Activated naive CD8-positive, alpha-beta T cell treated with anti-CD3 and anti-CD28 coated beads for 36 hours (primary cell): ENCODE measurements at places on chromosomes 3 and 15.
A peak's percentile ranks its signal among the peaks of the same experiment; 100 is the strongest.

- H3K4me3 ChIP-seq, result no peak overlapping the region
- no peaks in the 10 kb centered on the region for H3K36me3 ChIP-seq
- H3K27ac ChIP-seq, result no peak overlapping the region
- DNase-seq, result no peak
- peaks cover under 1% of the 10 kb centered on the region for H3K27me3 ChIP-seq
- no peaks in the 10 kb centered on the region for H3K4me1 ChIP-seq
Observed at GRCh38 chr15:60086681-60087429, 82.7 kb downstream of the FOXB1 start.

DNA sequence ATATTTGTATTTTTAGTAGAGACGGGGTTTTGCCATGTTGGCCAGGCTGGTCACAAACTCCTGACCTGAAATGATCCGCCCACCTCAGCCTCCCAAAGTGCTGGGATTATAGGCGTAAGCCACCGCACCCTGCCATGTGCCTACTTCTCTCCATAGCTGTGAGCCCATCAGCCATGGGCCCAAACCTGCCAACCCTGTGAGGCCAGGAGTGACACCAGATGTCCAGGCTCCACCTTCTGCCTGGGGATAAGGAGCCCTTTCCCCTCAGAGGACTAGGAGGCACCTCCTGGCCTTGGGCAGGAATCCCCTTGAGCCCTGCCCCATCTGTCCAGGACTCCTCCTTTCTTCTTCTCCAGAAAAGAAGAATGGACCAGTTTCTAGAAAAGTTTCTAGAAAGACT, 14.2 kb upstream of the RFT1 start:
- H3K4me3 ChIP-seq, result no peak overlapping the region
- no peaks in the 10 kb centered on the region for H3K27me3 ChIP-seq
- no peaks in the 10 kb centered on the region for H3K4me1 ChIP-seq
- DNase-seq, result no peak

GRCh38 chr15:89975482-89976245, 25.5 kb upstream of the ZNF710 start:
- H3K27ac ChIP-seq, result no peak overlapping the region
- no peaks in the 10 kb centered on the region for H3K27me3 ChIP-seq
- no peak overlapping the region for H3K4me3 ChIP-seq

- no peak overlapping the region for H3K4me3 ChIP-seq
- no peak for DNase-seq
- H3K27ac ChIP-seq, result no peak overlapping the region
- H3K4me1 ChIP-seq, result peaks cover 31% of the 10 kb centered on the region
Observed at GRCh38 chr3:11304175-11304574, 32.0 kb downstream of the ATG7 start.

GRCh38 chr15:62454567-62455172, 289.6 kb upstream of the C2CD4B start:
- no peaks in the 10 kb centered on the region for H3K36me3 ChIP-seq
- no peaks in the 10 kb centered on the region for H3K4me1 ChIP-seq
- no peaks in the 10 kb centered on the region for H3K27me3 ChIP-seq
- H3K27ac ChIP-seq, result no peak overlapping the region
- no peak for DNase-seq
- H3K4me3 ChIP-seq, result no peak overlapping the region

DNA sequence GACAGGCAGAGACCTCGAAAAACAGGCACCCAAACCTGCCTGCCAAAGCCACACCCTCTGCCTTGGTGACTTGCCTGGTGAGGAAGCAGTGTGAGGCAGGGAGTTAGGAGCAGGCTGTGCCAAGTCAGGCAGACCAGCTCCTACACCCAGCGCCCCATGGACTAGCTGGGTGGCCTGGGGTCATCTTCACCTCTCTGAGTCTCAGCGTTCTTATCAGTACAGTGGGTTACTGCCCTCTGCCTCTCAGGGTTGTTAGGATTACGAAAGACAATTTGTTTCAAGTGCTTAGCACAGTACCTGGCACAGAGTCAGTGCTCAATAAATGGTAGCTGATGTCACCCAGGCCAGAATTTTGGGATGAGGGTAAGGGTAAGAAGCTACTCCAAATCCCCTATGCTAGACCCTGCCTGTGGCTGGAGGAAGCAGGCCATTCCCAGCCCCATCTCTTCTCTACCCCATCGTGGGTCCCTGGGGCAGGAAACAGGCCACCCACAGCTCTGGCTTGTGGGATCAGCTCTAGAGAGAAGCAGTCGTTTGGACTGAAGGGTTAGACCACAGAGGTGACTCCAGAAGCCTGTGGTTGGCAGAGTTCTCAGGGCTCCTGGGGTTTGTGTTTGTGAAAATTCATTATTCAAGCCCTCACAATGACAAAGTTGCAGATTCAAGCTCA, 10.1 kb downstream of the SLC51B start:
- H3K27me3 ChIP-seq, result peaks cover 1% of the 10 kb centered on the region
- H3K36me3 ChIP-seq, result no peaks in the 10 kb centered on the region
- H3K27ac ChIP-seq, result no peak overlapping the region
- peaks cover 3% of the 10 kb centered on the region for H3K4me1 ChIP-seq

DNA sequence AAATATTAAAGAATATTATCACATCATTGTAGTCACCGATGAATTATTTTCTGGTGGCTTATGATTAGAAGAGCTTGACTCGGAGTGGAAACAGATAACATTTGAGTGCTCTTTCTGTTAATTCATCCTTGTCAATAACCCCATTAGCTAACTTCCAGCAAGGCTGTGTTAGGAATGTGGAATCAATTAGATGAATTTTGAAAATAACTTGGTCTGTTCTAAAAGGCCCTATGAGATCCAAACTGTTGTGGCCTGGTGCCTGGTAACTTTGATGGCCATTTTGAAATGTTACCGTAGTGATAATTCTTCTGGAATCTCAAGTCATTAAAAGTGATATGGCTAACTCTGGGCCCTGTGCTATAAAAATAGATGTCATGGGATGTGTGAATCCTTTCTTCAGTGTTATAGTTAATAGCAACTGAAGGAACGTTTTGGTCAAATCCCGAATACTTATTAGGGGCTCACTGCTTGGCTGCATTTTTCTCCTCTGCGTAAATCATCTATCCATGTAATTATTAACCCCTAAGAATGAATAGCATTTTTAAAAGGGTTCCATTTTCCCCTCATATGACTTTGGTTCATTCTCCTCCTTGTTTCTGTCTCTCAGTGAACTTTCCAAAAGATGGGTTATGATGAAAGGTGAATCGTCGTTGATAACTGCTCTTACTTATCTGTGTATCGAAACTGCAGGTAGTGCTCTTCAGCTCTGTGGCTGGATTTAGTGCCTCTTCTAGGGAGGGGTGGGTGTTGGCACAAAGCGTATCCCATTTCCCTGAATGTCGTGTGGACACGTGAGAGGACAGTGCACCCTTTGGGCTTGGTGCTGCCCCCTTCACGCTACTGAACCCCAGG, 82.7 kb downstream of the IGF1R start:
- no peaks in the 10 kb centered on the region for H3K27me3 ChIP-seq
- H3K27ac ChIP-seq, result no peak overlapping the region
- no peak overlapping the region for H3K4me3 ChIP-seq
- no peak for DNase-seq
- peaks cover 47% of the 10 kb centered on the region for H3K4me1 ChIP-seq

DNA sequence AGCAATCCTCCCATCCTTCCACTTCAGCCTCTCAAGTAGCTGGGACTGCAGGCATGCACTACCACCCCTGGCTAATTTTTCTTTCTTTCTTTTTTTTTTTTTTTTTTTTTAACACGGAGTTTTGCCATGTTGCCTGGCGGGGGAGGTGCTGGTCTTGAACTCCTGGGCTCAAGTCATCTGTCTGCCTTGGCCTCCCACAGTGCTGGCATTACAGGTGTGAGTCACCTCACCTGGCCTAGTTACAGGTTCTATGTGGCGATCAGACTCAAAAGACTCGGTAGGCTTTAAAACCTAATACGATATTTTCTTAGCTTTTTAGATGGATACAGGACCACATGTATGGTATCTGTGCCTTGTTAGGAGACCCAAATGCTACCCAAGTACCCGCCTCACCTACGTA, 14.0 kb upstream of the SLC25A26 start:
- H3K27ac ChIP-seq, result no peak overlapping the region
- no peak for DNase-seq
- no peak overlapping the region for H3K4me3 ChIP-seq

GRCh38 chr3:143241481-143241951, 121.9 kb downstream of the CHST2 start:
- no peak for DNase-seq
- H3K4me3 ChIP-seq, result no peak overlapping the region
- peaks cover 8% of the 10 kb centered on the region for H3K36me3 ChIP-seq
- peaks cover 8% of the 10 kb centered on the region for H3K4me1 ChIP-seq
- no peaks in the 10 kb centered on the region for H3K27me3 ChIP-seq

DNA sequence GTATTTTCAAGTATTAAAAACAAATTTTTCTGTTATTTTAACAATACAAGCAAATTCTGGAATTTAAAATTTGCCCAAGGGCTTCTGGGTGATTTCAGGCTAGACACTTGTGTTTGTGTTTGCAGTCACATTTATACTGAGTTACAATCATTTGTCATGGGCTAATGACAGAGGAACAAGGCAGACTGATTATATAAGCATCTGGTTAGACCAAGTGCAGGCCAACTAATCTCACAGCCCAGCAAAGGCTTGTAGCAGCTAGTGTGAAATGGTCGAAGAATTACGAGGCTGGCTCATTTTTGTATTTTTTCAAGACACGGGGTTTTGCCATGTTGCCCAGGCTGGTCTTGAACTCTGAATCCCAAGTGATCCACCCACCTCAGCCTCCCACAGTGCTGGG, 52.1 kb downstream of the CMTM8 start:
- no peak overlapping the region for H3K27ac ChIP-seq
- H3K4me3 ChIP-seq, result no peak overlapping the region
- no peaks in the 10 kb centered on the region for H3K27me3 ChIP-seq
- peaks cover 10% of the 10 kb centered on the region for H3K4me1 ChIP-seq
- H3K36me3 ChIP-seq, result peaks cover 3% of the 10 kb centered on the region

DNA sequence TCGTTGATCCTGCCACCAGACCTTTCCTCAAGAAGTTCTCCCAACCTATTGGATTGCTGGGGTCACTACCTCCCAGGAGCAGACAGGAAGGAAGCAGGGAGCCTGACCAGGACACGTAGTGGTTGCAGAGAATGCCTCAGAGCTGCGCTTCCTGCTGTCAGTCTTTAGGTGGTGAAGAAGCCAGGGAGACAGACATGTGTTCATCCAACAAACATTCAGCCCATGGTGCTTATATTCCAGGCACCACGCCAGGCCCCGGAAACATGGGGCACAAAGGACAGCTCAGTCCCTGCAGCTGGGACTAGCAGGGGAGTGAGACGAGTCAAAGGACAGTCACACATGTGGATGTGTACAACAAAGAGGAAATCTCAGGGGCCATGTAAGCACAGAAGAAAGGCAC, 26.0 kb upstream of the CORO2B start:
- H3K27ac ChIP-seq, result no peak overlapping the region
- no peak for DNase-seq
- peaks cover 51% of the 10 kb centered on the region for H3K27me3 ChIP-seq
- H3K36me3 ChIP-seq, result no peaks in the 10 kb centered on the region

GRCh38 chr15:77855871-77856270, 221.6 kb downstream of the TBC1D2B start:
- H3K4me1 ChIP-seq, result no peaks in the 10 kb centered on the region
- H3K27me3 ChIP-seq, result peaks cover 8% of the 10 kb centered on the region
- DNase-seq, result no peak
- H3K27ac ChIP-seq, result no peak overlapping the region
- H3K4me3 ChIP-seq, result no peak overlapping the region

DNA sequence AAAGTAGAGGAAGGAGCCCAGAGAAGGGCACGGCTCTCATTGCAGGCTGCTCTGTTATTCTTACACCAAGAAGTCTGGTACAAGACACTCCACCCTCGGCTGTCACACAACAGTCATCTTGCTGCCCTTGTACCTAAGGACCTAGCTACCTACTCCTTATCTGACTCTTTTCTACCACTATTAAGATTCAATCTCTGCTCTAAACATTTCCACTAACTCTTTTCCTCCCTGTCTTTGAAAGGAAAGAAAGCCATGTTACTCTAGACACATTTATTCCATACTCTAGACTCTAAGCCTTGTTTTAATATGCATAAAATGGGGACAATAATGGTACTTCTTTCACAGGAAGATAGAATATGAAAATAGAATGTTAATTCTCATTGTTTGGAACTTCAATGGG, 73.3 kb upstream of the C3orf49 start:
- H3K4me1 ChIP-seq, result no peaks in the 10 kb centered on the region
- H3K36me3 ChIP-seq, result no peaks in the 10 kb centered on the region
- no peak for DNase-seq
- H3K4me3 ChIP-seq, result no peak overlapping the region
- no peak overlapping the region for H3K27ac ChIP-seq
- H3K27me3 ChIP-seq, result no peaks in the 10 kb centered on the region

DNA sequence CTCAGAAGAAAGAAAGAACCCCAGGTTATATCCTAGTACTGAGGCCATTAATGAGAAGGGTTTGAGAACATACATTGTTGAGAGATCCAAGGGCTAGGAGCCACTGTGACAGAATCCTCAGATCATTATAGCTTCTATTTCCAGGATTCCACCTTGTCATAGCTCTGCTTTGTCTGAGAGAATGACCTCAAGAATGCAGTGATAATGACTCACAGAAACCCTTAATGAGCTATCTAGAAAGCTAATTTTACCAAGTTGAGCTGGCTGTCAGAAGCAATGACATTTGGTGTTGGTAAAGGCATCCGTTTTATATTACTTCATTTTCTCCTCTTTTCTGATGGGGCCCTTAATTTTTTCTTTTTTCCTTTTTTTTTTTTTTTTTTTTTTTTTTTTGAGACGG, 10.9 kb downstream of the TRIP4 start:
- H3K4me1 ChIP-seq, result peaks cover 4% of the 10 kb centered on the region
- H3K27ac ChIP-seq, result no peak overlapping the region
- no peak for DNase-seq
- H3K36me3 ChIP-seq, result peaks cover 10% of the 10 kb centered on the region
- no peaks in the 10 kb centered on the region for H3K27me3 ChIP-seq
- no peak overlapping the region for H3K4me3 ChIP-seq

GRCh38 chr15:98597666-98598065, 50.7 kb upstream of the IGF1R start:
- peaks cover 2% of the 10 kb centered on the region for H3K36me3 ChIP-seq
- H3K27me3 ChIP-seq, result no peaks in the 10 kb centered on the region
- H3K4me3 ChIP-seq, result no peak overlapping the region
- no peak for DNase-seq

DNA sequence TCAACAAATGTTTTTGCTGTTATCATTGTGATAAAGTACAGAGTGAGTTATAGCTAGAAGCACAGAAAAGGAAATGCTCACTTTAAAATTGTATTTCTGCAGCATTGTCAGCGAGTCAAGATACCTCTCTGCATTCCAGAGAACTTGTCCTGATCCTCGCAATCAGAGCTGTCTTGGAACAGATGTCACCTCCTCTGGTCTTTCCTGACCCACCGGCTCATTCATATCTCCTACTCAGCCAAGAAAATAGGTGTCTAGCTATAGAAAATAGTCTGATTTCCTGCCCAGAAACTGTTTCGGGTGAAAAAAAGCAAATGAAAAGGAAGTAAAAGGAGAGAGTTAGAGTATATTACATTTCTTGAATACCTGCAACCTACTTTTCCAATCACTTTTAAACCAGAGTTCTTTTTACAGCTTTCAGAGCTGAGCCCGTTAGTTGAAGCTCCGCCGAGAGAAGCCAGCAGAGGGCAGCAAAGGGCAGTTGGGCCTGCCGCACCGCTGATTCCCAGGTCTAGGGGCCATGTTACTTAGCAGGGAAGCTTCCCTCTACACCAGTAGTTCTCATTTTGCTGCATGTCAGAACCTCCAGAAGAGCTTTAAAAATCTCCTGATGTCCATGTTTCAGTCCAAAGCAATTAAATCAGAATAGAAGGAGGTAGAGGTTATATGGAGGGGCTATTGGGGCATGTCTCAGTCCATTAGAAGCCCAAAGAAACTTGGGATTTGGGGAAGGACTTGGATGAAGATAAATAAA, 185.7 kb upstream of the THRB start:
- H3K36me3 ChIP-seq, result no peaks in the 10 kb centered on the region
- H3K4me1 ChIP-seq, result peaks cover 21% of the 10 kb centered on the region
- no peak overlapping the region for H3K27ac ChIP-seq
- peak; percentile 54 for DNase-seq
- peaks cover 69% of the 10 kb centered on the region for H3K27me3 ChIP-seq
- no peak overlapping the region for H3K4me3 ChIP-seq
